Hematopoietic multipotent progenitor cell treated with erythropoietin and hydrocortisone succinate and interleukin-3 and kit ligand, for 15 days (in vitro differentiated cells): ENCODE measurements at places on chromosomes 11 and 22.

GRCh38 chr11:2104524-2105440 is 34.4 kb downstream of the IGF2 start:
- no peak for DNase-seq

GRCh38 chr22:27152033-27152432 is 494.6 kb downstream of the MIAT start:
- no peak for DNase-seq

- DNase-seq = no peak
Observed at GRCh38 chr11:128342511-128343134, 244.7 kb downstream of the ETS1 start.

GRCh38 chr22:46947516-46948257 is 185.2 kb downstream of the TBC1D22A start:
- DNase-seq = no peak
